BJ (cell line): ENCODE measurements at places on chromosomes 6 and 20.

GRCh38 chr6:41470029-41470330 is 76.2 kb upstream of the FOXP4 start:
- no peak for DNase-seq

DNA sequence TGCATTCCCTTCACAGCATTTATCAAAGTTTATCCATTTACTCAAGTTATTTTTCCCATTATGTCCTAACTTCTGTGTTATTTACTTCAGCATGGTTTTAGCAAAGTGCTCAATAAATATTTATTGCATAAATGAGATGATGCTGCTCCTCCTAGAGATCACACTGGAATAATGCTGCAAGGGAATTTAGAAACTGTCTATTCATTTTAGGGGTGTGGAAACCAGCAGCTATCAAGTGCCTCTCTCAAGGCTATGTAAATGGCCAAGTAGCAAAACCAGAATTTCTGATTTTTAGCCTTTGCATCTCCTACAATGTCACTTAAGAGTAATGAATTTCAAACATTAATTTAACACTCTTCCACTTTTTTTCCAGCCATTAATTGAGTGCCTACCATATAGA is 316.2 kb downstream of the COL12A1 start:
- no peak for DNase-seq

- no peak for DNase-seq
Observed at GRCh38 chr6:2085657-2086056, 159.7 kb downstream of the GMDS start.

- DNase-seq = no peak
Observed at GRCh38 chr6:56655249-56655648, 12.6 kb upstream of the DST start.

- DNase-seq = no peak
Observed at GRCh38 chr6:39350723-39351505, 28.4 kb upstream of the KCNK16 start.

- no peak for DNase-seq
Observed at GRCh38 chr6:113361014-113361645, 496.0 kb upstream of the MARCKS start.

DNA sequence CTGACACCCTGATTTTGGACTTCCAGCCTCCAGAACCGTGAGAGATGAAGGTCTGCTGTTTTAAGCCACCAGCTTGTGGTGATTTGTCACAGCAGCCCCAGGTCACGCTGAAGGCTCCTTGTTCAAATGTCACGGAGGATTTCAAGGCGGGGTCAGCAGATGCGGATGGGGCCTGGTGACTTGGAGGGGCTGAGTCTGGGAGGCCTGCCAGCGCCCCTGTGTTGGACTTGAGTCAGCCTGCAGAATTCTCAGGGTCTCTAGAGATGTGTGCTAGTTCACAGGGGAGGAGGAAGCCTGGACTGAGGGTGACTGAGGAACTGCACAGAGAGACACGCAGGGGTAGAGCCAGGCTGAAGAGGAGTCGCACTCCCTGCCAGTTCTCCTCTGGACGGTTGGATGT is 19.5 kb upstream of the TAF4 start:
- no peak for DNase-seq

- DNase-seq = no peak
Observed at GRCh38 chr20:47295129-47295813, 61.2 kb downstream of the ZMYND8 start.

- DNase-seq = no peak
Observed at GRCh38 chr6:7540595-7540994, 876 bp upstream of the DSP start.

DNA sequence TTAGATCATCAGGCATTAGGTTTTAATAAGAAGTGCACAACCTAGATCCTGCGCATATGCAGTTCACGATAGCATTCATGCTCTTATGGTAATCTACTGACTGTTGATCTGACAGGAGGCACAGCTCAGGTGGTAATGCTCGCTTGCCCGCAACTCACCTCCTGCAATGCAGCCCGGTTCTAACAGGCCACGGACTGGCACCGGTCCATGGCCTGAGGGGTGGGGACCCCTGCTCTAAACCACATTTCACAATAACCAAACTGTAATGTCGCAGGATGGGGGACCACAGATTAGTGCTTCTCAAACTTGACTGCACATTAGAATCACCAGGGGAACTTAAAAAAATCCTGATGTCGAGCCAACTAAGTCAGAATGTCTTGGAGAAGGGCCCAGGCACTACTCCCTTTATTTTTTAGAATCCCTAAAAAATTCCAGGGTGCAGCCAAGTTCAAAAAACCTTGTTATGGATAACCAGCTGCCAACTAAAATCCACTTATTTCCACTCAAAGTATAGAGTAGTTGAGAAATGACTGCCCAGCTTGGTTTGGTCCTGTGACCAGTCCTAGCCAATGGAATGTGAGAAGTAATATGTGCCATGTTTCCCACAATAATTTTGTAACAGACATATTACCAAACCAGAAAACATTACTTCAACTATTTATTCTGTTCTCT is 3.1 kb downstream of the SHPRH start:
- no peak for DNase-seq

GRCh38 chr6:170003027-170003426 is 251.6 kb downstream of the ERMARD start:
- no peak for DNase-seq

GRCh38 chr20:61316346-61316745 is 64.3 kb downstream of the CDH4 start:
- DNase-seq = no peak

DNA sequence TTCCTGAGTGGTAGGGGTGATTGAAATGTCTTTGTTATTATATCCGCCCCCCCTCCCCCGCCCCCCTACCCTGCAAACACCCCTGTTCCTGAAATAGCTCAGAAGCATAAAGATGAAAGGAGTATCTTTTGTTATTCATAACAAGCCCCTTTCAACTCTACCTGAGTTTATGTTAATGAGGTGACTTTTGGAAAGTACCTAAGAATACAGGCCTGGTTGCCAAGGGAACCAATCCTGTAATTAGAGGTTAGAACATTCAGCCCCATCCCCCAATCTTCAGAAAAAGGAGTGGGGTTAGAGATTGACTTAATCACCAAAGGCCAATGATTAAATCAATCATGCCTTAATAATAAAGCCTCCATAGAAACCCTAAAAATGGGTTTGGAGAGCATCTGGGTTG is 979.2 kb upstream of the GJE1 start:
- no peak for DNase-seq

GRCh38 chr20:21301940-21302663 is 1.0 kb upstream of the XRN2 start:
- no peak for DNase-seq

- DNase-seq = no peak
Observed at GRCh38 chr6:83113258-83113657, 45.8 kb downstream of the DOP1A start.

GRCh38 chr6:87155842-87156815 is 764 bp downstream of the ZNF292 start:
- DNase-seq = no peak

GRCh38 chr6:162220876-162221275 is 506.7 kb downstream of the PRKN start:
- no peak for DNase-seq

GRCh38 chr6:137861550-137862337 is 5.3 kb upstream of the TNFAIP3 start:
- no peak for DNase-seq

- DNase-seq = peak; percentile 65
Observed at GRCh38 chr6:4316867-4317400, 181.6 kb upstream of the ECI2 start.

DNA sequence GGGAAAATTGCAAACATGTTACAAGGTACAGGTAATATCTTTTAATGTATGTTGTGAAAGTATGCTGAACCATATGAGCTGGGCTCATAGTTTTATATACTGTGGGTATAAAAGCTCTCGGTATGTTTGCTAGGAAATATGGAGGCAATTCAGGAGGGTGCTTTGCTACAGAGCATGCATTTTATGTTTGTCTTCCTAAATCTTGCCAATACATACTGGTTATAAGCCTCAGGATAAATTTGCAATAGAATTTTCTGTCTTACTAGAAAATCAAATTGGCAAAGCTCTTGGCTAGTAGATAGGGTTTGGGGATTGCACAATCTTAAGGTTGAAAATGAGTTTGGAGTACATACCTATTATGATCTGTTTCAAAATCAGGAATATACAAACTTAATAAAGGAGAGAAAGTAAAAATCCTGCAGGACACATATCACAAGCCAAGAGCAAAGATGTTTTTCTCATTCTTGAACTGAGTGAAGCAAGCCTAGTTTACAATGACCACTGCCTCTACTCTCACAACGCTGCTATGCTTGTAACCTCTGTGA is 751.2 kb downstream of the HDGFL1 start:
- DNase-seq = no peak

DNA sequence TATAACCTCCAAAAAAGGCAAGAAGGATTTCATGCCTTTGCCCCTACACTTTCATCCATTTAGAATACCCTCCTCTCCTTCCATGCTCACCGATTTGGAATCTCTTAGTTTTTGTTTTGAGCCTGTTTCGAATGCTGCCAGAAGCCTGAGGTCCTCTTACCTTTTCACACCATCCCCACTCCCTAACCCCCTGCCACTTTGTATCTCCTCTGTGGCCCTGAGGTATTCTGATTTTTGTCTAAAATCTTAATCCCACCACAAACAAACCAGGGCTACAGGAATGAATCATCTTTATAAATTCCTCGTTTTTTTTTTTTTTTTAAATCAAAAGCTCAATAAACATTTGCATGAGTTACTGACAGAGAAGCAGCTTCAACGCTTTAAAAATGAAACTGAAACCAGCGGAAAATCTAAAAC is 1.6 kb upstream of the RPS12 start:
- no peak for DNase-seq

GRCh38 chr6:10668126-10668917 is 26.1 kb downstream of the C6orf52 start:
- DNase-seq = no peak

GRCh38 chr20:62791301-62792181 is 4.7 kb upstream of the MRGBP start:
- peak; percentile 47 for DNase-seq

GRCh38 chr6:4563156-4563555 is 213.0 kb upstream of the CDYL start:
- DNase-seq = no peak

GRCh38 chr6:52725535-52726192 is 37.6 kb downstream of the GSTA2 start:
- DNase-seq = no peak

- DNase-seq = no peak
Observed at GRCh38 chr20:64110411-64111068, 3.2 kb upstream of the NPBWR2 start.

- peak; percentile 90 for DNase-seq
Observed at GRCh38 chr20:31560746-31561598, 44.1 kb upstream of the ID1 start.

DNA sequence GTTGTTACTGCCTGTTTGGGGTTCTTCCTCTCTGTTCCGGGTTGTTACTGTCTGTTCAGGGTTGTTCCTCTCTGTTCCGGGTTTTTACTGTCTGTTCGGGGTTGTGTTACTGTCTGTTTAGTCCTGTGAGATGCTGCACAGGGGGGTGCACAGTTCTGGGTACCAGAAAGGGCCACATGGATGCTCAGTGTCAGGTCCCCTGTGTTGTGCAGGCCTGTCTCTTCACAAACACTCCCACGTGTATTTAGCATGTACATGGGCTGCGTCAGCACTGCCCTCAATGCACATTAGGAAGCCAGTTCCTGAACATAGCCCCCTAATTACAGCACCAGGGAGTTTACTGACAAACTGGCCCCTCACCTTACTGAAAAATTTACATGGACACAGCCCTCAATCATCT is 118.5 kb downstream of the DLL1 start:
- no peak for DNase-seq

- no peak for DNase-seq
Observed at GRCh38 chr6:139542351-139542750, 167.9 kb upstream of the CITED2 start.

DNA sequence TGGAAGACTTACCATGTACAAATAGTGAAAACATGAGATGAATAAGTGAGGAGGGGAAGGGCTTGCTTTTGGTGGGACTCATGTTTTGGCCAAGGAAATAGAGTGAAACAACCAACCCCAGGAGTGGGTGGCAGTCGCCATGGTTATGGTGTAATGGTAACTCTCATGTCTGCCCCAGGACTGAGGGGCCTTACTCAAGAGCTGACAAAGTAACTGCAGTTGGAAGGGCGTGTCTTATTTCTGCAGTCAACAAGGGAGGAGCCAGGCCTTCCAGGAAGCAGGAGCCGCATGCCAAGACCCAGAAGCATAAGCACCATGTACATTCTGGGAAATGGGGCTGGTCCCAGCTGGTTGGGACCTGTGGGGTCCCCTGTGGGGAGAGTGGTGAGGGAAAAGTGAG is 108.5 kb downstream of the UNC5CL start:
- DNase-seq = no peak

DNA sequence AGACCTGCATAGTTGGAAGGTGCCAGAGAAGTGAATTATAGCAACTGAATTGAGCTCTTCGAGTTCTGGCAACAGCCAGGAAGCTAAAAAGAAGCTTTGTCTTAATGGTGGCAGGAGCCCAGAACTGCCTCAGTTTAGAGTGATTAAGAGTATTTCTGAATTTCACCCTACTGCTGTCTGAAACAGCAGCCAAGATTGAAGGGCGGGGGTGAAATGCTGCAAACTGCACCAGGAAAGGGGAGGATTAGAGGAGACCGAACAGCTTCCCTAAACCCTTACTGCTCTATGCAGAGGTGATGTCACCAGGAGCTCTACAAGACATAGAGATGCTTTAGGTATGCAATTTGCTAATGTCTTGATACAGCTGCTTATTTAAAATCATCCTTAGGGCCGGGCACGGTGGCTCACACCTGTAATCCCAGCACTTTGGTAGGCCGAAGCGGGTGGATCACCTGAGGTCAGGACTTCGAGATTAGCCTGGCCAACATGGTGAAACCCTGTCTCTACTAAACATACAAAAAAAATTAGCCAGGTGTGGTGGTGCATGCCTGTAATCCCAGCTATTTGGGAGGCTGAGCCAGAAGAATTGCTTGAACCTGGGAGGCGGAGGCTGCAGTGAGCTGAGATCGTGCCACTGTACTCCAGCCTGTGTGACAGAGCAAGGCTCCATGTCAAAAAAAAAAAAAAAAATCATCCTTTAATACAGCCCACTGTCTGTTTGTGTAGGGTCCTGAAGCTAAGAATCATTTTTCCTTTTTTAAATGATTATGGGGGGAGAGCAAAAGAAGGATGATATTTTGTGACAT is 91.7 kb upstream of the IYD start:
- no peak for DNase-seq

GRCh38 chr6:164247106-164247505 is 832.6 kb downstream of the QKI start:
- DNase-seq = no peak

DNA sequence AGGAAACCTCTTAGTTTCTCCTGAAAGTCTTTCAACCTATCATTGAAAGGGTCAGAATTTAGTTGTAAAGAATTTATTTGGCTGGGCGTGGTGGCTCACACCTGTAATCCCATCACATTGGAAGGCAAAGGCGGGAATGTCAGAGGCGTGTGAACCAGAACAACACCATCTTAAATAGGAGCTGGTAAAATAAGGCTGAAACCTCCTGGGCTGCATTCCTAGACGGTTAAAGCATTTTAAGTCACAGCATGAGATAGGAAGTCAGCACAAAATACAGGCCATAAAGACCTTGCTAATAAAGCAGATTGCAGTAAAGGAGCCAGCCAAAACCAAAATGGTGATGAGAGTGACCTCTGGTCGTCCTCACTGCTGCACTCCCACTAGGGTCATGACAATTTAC is 29.6 kb downstream of the OR2B2 start:
- no peak for DNase-seq

- DNase-seq = no peak
Observed at GRCh38 chr20:55439070-55439469, 566.2 kb downstream of the CBLN4 start.

GRCh38 chr6:357261-357790 is 34.2 kb upstream of the IRF4 start:
- DNase-seq = no peak

- DNase-seq = no peak
Observed at GRCh38 chr20:18034039-18034438, 23.7 kb downstream of the OVOL2 start.
